ENCODE measurements at places on chromosomes 2 and 18.

GRCh38 chr2:147223553-147224060, 621.2 kb upstream of the ACVR2A start:
- no peaks in the 10 kb centered on the region for H3K36me3 ChIP-seq
- H3K27me3 ChIP-seq, result no peaks in the 10 kb centered on the region
- no peak overlapping the region for H3K4me3 ChIP-seq
- no peak for DNase-seq
- H3K4me1 ChIP-seq, result no peaks in the 10 kb centered on the region

GRCh38 chr2:19988600-19988999, 1.3 kb downstream of the WDR35 start:
- H3K27me3 ChIP-seq, result peaks cover 7% of the 10 kb centered on the region
- DNase-seq, result no peak
- H3K27ac ChIP-seq, result no peak overlapping the region
- peaks cover 4% of the 10 kb centered on the region for H3K4me1 ChIP-seq
- H3K4me3 ChIP-seq, result no peak overlapping the region

- no peaks in the 10 kb centered on the region for H3K27me3 ChIP-seq
- H3K4me3 ChIP-seq, result no peak overlapping the region
- H3K4me1 ChIP-seq, result peaks cover 14% of the 10 kb centered on the region
- no peaks in the 10 kb centered on the region for H3K36me3 ChIP-seq
- no peak overlapping the region for H3K27ac ChIP-seq
Observed at GRCh38 chr18:45686891-45687611, 36.9 kb upstream of the SLC14A1 start.

- peaks cover 33% of the 10 kb centered on the region for H3K4me1 ChIP-seq
- no peak for DNase-seq
- no peaks in the 10 kb centered on the region for H3K27me3 ChIP-seq
- H3K36me3 ChIP-seq, result peaks cover 37% of the 10 kb centered on the region
- H3K4me3 ChIP-seq, result no peak overlapping the region
- peak overlapping the region; percentile 6 for H3K27ac ChIP-seq
Observed at GRCh38 chr2:237708961-237709360, 81.6 kb downstream of the LRRFIP1 start.

- H3K36me3 ChIP-seq, result no peaks in the 10 kb centered on the region
- H3K4me1 ChIP-seq, result no peaks in the 10 kb centered on the region
- no peak for DNase-seq
Observed at GRCh38 chr2:231433990-231434389, 30.3 kb downstream of the NCL start.

DNA sequence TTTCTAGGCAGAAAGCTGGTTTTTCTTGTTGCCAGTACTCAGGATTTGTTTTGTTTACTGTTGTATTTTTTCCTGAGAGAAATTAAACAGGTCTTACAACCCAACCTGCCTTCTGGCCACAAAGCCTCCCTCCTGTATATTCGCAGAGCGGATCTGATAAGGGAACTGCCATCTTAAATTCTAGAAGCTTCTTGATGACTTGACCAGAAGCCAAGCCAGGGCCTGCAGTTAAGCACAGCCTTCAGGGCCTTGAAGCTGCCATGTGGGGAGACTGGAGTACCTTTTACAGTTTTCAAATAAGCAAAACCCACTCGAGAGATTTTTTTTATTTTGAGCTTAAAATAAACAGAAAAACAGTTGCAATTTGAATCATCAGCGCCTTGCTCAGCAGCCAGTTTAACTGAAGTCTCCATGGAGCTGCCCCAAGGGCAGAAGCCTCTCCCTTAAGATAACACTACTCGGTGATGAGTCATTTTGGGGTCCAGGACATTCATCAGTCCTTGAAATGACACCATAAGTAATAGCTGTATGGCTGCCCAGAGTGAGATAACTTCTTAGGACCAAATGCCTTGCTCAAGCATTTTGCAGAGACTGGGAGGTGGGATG, 51.5 kb upstream of the PHLPP1 start:
- no peak overlapping the region for H3K27ac ChIP-seq
- no peak for DNase-seq
- H3K27me3 ChIP-seq, result no peaks in the 10 kb centered on the region
- no peaks in the 10 kb centered on the region for H3K36me3 ChIP-seq
- no peaks in the 10 kb centered on the region for H3K4me1 ChIP-seq

- no peaks in the 10 kb centered on the region for H3K27me3 ChIP-seq
- no peak overlapping the region for H3K4me3 ChIP-seq
- DNase-seq, result no peak
- H3K36me3 ChIP-seq, result no peaks in the 10 kb centered on the region
- no peak overlapping the region for H3K27ac ChIP-seq
Observed at GRCh38 chr2:159860581-159861310, 62.7 kb upstream of the CD302 start.

DNA sequence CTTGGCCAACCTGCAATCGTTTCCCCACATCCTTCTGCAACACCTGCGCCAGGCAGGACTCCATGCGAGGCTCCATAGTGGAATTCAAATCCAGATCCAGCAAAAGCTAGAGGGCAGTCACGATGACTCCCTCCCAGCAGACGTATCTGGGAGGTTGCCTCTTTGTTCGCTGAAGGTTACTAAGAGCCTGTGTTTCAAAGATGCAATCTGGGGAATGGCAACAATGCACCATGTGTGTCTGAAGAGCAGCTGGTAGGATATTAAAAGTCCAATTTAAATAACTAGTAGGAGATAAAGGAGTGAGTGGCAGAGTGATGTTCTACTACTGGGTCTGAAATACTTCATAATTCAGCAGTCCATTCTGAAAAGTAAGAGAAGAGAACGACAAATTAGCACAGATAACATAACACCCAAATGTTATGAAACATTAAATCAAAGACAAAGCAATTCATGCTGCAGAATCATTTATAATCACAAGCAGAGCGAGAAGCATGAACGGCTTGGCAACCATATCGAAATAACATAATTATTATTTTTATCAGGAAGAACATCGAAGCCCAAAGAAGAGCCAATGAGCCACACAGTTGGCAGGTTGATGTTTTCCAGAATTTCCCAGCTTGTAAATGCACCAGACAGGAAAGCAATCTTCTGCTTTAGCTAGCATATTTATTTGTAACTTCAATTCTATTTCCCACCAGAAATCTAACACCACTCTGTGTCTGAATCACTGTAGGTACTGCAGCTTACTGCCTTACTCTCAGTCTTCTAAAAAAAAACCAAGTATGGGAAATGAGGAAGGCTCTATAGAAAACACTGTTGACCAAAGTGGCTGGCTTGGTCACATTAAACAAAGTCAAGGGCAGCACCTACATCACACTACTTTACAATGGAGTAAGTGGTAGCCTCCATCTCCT, 43.2 kb downstream of the CLASP1 start:
- peak overlapping the region; percentile 9 for H3K4me3 ChIP-seq
- peak; percentile 63 for DNase-seq
- peaks cover 6% of the 10 kb centered on the region for H3K4me1 ChIP-seq
- no peaks in the 10 kb centered on the region for H3K27me3 ChIP-seq
- peak overlapping the region; percentile 65 for H3K27ac ChIP-seq

GRCh38 chr2:171347591-171348032, 86.2 kb downstream of the METTL8 start:
- H3K27me3 ChIP-seq, result no peaks in the 10 kb centered on the region
- H3K4me3 ChIP-seq, result no peak overlapping the region
- peaks cover 11% of the 10 kb centered on the region for H3K4me1 ChIP-seq
- H3K27ac ChIP-seq, result peak overlapping the region; percentile 80
- peak; percentile 86 for DNase-seq

GRCh38 chr2:240968731-240969624, 29.4 kb upstream of the SNED1 start:
- peaks cover 10% of the 10 kb centered on the region for H3K4me1 ChIP-seq
- H3K36me3 ChIP-seq, result no peaks in the 10 kb centered on the region
- H3K27me3 ChIP-seq, result peaks cover 8% of the 10 kb centered on the region
- no peak for DNase-seq

All from muscle of leg (tissue), 16 donors.